ENCODE measurements at places on chromosomes 11 and 22. TPM values are rescaled to one million over a fixed set of nuclear protein-coding genes. Genes with fewer than 3 reads are reported as not detected.

GALNT18 gene
- total RNA-seq: 19.0 TPM

KRTAP5-7 gene
- not detected for total RNA-seq

KLHL35 gene
- total RNA-seq: 1.2 TPM

MOV10L1 gene
- total RNA-seq: not detected

ST3GAL4 gene
- 26.6 TPM for total RNA-seq

ASRGL1 gene
- total RNA-seq: 14.9 TPM

GP1BB gene
- total RNA-seq: 0.73 TPM

UBXN1 gene
- total RNA-seq: 124 TPM

OR5P2 gene
- not detected for total RNA-seq

SYT8 gene
- 0.06 TPM for total RNA-seq

HSD17B12 gene
- total RNA-seq: 78.0 TPM

CDC45 gene
- 23.5 TPM for total RNA-seq

ZNF214 gene
- 1.9 TPM for total RNA-seq

TPBGL gene
- total RNA-seq: 0.22 TPM

USP47 gene
- total RNA-seq: 30.5 TPM

MUC15 gene
- not detected for total RNA-seq

KLHDC7B gene
- total RNA-seq: 0.05 TPM

APOA4 gene
- not detected for total RNA-seq

SMC1B gene
- not detected for total RNA-seq

SCGB1A1 gene
- not detected for total RNA-seq

ALX4 gene
- total RNA-seq: 7.9 TPM

UBQLN3 gene
- not detected for total RNA-seq

ESAM gene
- total RNA-seq: 10.5 TPM

UBQLNL gene
- total RNA-seq: not detected

PLAAT3 gene
- total RNA-seq: 49.3 TPM

ELF5 gene
- not detected for total RNA-seq

CNTN5 gene
- total RNA-seq: not detected

TP53AIP1 gene
- total RNA-seq: not detected

USH1C gene
- total RNA-seq: 0.71 TPM

NFAM1 gene
- total RNA-seq: not detected

CRYBB2 gene
- total RNA-seq: not detected

UCP2 gene
- 80.9 TPM for total RNA-seq

TMPRSS6 gene
- total RNA-seq: not detected

HEPHL1 gene
- not detected for total RNA-seq

IGF2 gene
- 2.3 TPM for total RNA-seq

OR11H1 gene
- not detected for total RNA-seq

SLC6A5 gene
- total RNA-seq: not detected

TUBA8 gene
- total RNA-seq: 0.52 TPM
